ENCODE measurements at places on chromosomes 13 and 19. TPM values are rescaled to one million over a fixed set of nuclear protein-coding genes. Genes with fewer than 3 reads are reported as not detected.

Gene PTGER1
- total RNA-seq = 5.6 TPM

Gene STXBP2
- total RNA-seq = 18.5 TPM

Gene SLC46A3
- 17.8 TPM for total RNA-seq

Gene MIPEP
- 12.0 TPM for total RNA-seq

Gene CYP2A6
- total RNA-seq = 0.30 TPM

Gene ZNF560
- 5.8 TPM for total RNA-seq

Gene ZNF829
- 2.6 TPM for total RNA-seq

Gene CACNG7
- total RNA-seq = 4.2 TPM

Gene DAZAP1
- total RNA-seq = 39.2 TPM

Gene GSX1
- total RNA-seq = not detected

Gene VMAC
- total RNA-seq = 3.5 TPM

Gene C19orf67
- not detected for total RNA-seq

Gene PDCD2L
- 9.8 TPM for total RNA-seq

Gene KLK15
- total RNA-seq = not detected

Gene CEACAM7
- total RNA-seq = not detected

Gene ZNF730
- total RNA-seq = 2.1 TPM

Gene CEACAM1
- not detected for total RNA-seq

Gene ZNF208
- total RNA-seq = not detected

Gene CACNG8
- total RNA-seq = 0.23 TPM

Gene C19orf25
- 24.9 TPM for total RNA-seq

Gene NAT14
- 18.0 TPM for total RNA-seq

Gene STAP2
- 1.2 TPM for total RNA-seq

Gene LHB
- not detected for total RNA-seq

Gene NEK5
- total RNA-seq = 0.59 TPM

Gene MEIOSIN
- not detected for total RNA-seq

Gene DAND5
- not detected for total RNA-seq

Gene PSG1
- total RNA-seq = not detected

Gene FREM2
- total RNA-seq = under 0.01 TPM

Gene CEACAM3
- total RNA-seq = not detected

Measured in smooth muscle cell of the umbilical artery (primary cell).